Stimulated activated CD8-positive, alpha-beta memory T cell treated with anti-CD3 and anti-CD28 coated beads, Interleukin-2, amount 100 ng/mL, for 1 hour (primary cell): ENCODE measurements at places on chromosomes 7 and 10.

GRCh38 chr10:77661100-77661499 is 23.5 kb upstream of the KCNMA1 start:
- no peak for DNase-seq

- no peak for DNase-seq
Observed at GRCh38 chr7:1458683-1459511, at the start of gene MICALL2. Gene MICALL2 (minus strand): TSS chr7:1459470. CDS start chr7:1459326, 144 bp downstream.

- no peak for DNase-seq
Observed at GRCh38 chr10:110927461-110927860, 8.1 kb downstream of the SHOC2 start.

- DNase-seq, result no peak
Observed at GRCh38 chr10:130053561-130053960, 57.1 kb downstream of the C10orf143 start.
